ENCODE measurements at places on chromosomes 2 and 18.

DNA sequence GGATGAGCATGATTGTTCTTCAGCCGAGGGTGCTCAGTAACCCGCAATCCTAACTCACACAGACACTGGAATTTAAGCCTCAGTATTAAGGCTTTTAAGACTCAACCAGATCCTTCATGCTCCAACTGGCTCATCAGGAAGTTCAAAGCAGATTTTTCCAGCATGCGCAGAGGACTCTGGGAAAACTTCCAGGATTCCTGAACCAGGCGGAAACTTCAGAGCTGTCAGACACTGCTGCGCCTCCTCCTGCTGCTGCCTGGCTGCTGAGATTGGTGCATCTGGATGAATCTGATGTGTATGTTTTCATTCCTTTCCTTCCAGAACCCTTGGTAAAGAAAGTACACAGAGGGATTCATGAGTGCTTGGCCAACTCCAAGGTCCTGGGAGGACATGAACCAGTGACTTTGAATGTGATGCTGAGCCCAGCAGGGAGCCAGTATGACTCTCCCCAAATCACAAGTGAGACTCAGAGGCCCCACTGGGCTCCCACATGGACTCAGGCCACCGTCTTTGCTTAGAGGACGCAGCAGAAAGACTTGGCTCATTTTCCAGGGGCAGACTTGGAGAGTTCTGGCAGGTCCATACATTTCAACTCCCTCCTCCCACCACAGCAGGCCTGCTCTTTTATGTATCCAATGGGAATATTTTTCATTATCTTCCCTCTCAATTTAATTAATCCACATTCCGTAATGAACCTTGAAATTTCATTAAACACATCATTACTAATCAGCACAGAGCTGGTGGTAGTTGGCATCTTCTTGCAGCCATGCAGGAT is 143.5 kb upstream of the HDAC4 start:
- no peak for DNase-seq

DNA sequence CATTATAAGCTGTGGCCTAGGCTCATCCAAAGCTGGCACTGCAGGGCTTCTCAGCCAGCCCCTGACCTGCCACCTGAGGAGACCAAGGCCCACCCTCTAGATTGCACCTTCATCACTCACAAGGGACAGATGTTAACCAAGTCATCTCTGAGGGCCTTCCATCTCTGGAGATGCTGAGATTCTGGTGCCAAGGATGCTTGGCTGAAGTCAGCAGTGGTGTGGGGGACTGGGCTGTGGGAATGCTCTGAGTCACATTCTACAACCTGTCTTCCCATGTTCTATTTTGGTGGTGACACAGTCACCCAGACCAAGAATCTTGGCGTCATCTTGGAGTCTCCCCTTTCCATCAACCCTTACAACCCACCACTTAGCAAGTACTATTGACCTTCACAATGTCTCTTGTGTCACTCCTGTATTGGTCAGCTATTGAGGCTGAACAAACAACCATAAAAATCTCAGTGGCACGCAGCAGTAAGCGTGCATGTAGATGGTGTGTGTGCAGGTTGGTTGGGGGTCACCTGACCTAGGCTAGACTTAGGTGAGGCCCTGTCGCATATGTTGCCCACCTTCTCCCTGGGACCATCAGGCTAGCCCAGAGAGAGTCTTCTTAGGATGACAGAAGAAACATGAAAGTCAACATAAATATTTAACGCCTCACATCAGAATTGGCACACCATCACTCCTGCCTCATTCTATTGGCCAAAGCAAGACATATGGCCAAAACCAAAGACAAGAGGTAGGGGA is 135.0 kb downstream of the SMAD7 start:
- DNase-seq: no peak

GRCh38 chr2:225177098-225177497 is 134.8 kb upstream of the DOCK10 start:
- no peak for DNase-seq

DNA sequence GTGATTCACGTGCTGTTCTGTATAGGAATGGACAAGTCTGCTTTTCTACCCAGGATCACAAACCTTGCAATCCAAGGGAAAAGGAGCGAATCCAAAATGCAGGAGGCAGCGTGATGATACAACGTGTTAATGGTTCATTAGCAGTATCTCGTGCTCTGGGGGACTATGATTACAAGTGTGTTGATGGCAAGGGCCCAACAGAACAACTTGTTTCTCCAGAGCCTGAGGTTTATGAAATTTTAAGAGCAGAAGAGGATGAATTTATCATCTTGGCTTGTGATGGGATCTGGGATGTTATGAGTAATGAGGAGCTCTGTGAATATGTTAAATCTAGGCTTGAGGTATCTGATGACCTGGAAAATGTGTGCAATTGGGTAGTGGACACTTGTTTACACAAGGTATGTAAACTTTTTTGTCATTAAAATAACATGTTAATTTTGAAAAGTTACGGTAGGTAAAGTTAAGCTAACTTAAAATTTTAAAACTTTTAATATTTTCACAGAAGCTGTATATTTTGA is 33.0 kb downstream of the PPM1B start:
- DNase-seq: no peak

DNA sequence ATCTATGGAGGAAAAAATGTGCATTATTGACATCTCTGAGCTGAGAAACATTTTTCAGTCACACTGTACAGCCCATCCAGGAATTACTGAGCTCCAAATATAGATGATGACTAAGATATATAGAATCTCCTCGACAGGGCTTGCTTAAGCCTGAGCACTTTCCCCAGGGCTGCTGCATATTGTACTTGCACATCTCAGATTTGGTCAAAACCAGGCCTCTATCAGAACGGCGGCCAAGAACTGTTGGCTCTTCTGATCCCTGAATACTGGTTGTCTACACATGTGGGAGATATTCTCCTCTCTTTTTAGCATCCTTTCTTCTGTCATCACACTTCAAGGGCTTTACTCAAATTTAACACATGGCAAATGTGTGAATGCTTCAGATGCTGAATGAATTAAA is 201.5 kb upstream of the SLC35G4 start:
- no peak for DNase-seq

DNA sequence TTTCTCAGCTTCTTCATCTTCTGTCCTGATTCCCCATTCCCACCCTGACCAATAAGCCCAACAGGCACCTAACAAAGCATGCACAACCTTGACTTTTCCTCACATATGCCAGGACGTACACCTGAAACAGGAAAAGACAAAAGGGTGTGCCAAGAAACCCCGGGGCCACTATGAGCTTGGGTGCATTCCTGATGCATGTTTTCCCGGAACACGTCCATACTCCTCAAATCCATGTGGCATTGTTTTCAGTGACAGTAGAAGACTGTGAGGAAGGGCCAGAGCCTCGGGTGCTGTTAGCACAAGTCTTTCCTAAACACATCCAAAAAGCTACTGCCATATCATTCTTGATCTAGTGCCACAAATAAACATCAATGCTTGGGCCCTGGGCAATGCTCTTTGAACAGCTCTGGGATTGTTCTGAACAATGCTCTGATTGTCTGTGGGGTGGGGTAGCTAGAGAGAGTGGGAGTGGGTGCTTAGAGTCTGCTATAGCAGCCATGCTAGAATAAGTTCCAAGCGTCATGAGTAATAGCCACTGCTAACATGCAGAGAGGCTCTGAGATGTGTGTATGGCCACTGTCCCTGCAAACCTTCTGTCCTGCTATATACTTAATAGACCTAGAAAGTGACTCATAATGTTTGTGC is 181.7 kb upstream of the CRIM1 start:
- DNase-seq: no peak

GRCh38 chr18:77910347-77910746 is 660.7 kb downstream of the GALR1 start:
- no peak for DNase-seq

- no peak for DNase-seq
Measured at GRCh38 chr2:46872902-46873603, 42.6 kb downstream of the MCFD2 start.

GRCh38 chr18:9965711-9966624 is 52.2 kb downstream of the VAPA start:
- DNase-seq: no peak

DNA sequence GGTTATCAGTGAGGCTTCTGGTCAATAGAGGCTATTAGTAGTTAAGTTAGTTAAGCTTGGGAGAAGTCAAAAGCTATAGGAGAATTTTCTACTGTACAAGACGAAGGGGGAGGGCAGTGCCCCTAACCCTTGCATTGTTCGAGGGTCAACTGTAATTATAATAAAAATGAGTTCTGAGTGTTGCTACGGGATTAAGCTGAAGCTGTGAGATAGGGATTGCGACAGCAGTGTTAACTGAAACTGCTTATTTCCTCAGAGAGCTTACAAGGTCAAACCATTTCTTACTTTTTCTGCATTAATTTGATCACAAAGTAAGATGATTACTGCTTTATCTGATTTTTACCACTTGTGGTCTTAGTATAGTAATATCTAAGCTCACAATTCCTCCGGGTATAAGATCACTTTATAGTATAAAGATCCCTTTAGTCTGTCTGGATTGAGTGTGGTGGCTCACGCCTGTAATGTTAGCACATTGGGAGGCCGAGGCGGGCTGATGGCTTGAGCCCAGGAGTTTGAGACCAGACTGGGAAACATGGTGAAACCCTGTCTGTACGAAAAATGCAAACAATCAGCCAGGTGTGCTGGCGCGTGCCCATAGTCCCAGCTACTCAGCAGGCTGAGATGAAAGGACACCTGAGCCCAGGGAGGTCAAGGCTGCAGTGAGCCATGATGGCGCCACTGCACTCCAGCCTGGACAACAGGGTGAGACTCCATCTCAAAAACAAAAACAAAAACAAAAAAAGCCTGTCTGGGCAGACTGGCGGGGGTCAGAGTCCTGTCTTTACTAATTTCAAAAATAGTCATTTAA is 119.5 kb upstream of the TLK1 start:
- DNase-seq: no peak

DNA sequence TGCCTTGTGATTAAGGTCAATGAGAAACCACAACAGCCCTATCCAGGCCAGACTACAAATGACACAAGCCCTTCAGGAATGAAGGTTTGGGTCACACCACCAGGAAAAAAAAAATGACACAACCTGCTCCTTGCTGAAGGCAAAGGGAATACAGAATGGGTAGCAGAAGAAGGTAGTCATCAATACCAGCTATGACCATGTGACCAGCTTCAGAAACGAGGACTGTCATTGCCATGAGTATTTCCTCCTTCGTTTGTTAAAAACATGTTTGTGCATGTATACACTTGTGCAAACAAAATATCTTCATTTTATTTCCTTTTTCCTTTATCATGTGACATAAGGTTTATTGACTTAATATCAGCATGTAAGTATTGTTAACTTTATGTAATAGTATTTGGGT is 226.6 kb downstream of the CDH19 start:
- DNase-seq: no peak

GRCh38 chr2:101558740-101559525 is 84.0 kb upstream of the RFX8 start:
- DNase-seq: no peak

GRCh38 chr2:149885468-149885867 is 297.9 kb upstream of the MMADHC start:
- DNase-seq: no peak

- no peak for DNase-seq
Measured at GRCh38 chr2:46701152-46701551, 214.5 kb downstream of the MCFD2 start.

- DNase-seq: no peak
Measured at GRCh38 chr2:232281858-232282507, 96.6 kb upstream of the ALPP start.

- DNase-seq: no peak
Measured at GRCh38 chr18:11553098-11553940, 56.1 kb upstream of the SLC35G4 start.

- DNase-seq: no peak
Measured at GRCh38 chr2:100643906-100644501, 81.2 kb downstream of the PDCL3 start.

- DNase-seq: no peak
Measured at GRCh38 chr18:30358555-30358954, 684.0 kb downstream of the DSC3 start.

Data from stimulated activated CD4-positive, alpha-beta T cell treated with anti-CD3 and anti-CD28 coated beads, Interleukin-4, amount 100 ng/mL, for 1 hour (primary cell).